CD4-positive, alpha-beta T cell (primary cell): ENCODE measurements at places on chromosomes 16 and 17.

- peak; percentile 72 for DNase-seq
Observed at GRCh38 chr16:67428146-67428731, 2.7 kb upstream of the HSD11B2 start.

GRCh38 chr16:72905581-72905980 is 142.3 kb downstream of the ZFHX3 start:
- no peak for DNase-seq

DNA sequence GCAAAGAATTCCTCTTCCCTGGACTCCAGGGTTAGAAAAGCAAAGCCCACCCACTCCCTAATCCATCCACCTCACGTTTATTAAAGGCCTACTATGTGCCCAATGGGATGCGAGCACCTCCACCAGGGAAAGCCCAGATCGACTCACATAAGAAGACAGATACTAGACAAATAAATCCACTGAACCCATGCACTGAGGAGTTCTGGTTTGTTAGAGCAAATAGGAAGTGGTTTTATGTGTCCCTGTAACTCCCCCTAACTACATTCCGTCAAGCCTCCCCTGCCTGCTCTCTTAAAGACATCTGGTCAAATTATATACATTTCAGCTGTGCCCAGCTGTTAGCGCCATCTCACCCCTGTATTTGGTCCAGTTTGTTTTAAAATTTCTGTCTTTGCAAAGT is 218.5 kb upstream of the RPL38 start:
- DNase-seq: no peak

DNA sequence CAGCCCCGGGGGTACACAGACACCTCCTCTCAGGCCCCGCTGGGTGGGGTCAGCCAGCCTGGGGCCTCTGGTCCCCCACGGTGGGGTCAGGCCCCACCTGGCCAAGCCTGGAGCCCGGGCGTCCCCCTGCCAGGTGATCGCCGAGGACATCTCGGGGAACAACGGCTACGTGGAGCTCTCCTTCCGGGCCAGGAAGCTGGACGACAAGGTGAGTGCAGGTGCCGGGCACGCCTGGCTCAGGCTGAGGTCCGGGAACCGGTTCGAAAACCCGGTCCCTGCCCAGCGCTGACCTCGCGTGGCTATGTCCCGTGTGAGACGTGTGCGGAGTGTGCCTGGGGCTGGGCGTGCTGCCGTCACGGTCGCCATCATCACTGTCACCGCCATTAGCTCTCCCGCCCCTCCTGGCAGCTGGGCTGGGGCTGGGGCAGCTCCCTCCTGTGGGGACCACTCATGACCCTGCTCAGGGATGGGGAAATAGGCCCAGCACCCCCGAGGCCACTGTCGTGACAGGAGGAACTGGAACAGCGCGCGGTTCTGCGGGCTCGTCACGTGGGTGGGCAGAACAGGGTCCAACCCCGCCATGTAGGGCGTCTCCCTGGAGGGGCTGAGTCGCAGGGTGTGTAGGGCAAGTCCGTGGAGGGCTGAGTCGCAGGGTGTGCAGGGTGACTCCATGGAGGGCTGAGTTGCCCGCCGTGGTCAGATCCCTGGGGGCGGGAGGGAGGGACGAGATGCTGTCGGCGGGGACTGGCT is 8.5 kb downstream of the CPNE7 start:
- DNase-seq: no peak

DNA sequence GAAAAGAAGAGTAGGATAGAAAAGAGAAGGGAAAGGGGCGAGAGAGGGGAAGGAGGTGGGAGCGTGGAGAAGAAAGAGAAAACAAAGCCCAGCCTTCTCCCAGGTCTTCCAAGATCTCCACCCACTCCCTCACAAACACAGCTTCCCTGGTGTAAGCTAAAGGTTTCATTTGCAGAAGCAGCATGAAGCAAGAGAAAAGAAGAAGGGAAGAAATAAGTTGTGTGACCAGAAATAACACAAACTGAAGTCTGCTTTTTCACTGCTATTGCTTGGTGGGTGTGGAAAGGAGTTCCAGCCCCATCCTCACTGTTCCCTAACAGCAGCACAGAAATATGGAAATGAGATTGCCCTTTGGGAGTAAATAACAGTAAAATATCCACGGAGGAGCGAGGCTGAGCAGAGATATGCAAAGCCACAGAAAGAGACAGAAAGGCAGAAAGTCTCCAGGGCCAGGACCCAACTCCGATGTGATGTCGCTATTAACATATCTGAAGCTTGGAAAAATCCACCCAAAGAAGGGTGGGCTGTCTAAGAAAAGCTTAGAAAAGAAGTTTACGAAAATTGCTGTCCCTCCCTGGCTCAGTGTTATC is 10.3 kb upstream of the GAS7 start:
- DNase-seq: no peak

DNA sequence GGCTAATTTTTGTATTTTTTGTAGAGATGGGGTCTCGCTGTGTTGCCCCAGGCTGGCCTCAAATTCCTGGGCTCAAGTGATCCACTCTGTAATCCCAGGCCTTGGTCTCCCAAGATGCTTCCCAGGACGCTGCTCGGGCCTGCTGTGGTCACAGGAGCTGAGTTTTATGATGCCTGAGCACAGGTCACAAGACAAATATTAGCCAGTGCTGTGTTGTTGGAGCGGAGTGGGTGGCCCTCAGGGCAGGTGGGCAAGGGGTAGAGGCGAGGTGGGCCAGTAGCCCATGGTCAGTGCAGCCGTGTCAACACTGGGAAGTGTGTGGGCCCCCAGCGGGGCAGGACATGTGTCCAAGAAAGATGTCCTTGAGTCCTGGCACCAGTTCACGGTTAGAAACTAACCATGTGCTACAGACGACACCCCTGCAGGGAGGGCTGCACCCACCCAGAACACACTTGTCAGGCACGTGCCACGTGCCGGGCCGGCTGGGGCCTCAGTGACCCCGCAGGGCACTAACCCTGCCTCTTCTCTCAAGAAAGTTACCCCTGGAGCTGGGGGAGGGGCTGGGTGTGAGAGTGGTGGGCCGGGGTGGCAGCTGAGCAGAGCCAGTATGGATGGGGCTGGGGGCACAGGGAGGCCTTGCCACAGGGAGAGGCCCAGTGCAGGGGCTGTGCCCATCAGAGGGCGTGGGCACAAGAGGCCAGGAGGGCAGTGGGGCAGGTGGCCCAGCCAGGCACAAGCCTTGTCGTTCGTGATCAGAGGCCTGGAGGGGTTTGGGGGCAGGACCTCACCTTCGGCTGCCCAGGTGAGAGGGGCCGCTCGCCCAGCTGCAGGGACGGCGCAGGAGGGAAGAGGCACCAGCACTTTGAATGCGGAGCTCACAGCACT is 103.1 kb upstream of the CHMP6 start:
- DNase-seq: no peak

DNA sequence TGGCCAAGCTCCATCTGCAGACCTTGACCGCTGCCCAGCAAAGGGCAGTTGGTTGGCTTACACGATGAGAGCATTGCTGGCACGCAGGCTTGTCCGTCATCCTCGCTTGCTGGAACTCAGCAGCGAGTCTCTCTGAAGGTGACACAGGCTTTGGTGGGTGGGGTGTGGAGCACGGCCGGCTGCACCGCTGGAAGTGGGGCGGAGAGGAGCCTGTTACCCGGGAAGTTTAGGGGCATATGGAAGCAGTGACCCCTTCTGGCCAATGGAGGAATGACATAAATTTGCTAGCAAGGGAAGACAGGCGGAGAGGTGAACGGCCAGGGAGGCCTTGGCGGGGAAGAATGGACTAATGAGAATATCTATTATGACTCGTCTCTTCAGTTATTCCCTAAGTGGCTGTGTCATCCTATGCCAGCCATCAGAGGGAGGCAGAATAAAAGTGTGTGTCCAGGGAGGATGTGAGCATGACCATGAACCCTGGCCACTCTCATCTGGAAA is 65.9 kb upstream of the SDK2 start:
- peak; percentile 49 for DNase-seq

- peak; percentile 49 for DNase-seq
Observed at GRCh38 chr17:82105882-82106687, 8.0 kb upstream of the FASN start.

DNA sequence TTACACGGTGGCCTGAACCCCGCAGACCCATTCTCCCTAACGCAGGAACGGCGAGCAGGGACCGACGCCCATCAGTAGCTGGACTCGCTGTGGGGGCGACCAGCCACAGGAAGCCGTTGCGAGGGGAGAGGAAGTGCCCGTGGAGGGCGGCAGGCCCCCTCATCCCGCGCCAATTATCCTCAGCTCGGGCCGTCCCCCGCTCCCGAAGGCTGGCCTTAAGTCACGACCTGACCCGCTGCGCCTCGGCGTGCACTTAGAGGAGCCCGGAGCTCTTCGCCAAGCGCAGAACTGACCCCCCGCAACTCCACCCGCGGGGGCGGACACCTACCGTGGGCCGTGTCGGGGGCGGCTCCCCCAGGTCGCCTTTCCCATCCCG is 401 bp downstream of the ARL16 start:
- no peak for DNase-seq

GRCh38 chr16:12110361-12111107 is 134.0 kb downstream of the SNX29 start:
- DNase-seq: no peak

- no peak for DNase-seq
Observed at GRCh38 chr16:27291722-27292240, 22.0 kb upstream of the IL4R start.

DNA sequence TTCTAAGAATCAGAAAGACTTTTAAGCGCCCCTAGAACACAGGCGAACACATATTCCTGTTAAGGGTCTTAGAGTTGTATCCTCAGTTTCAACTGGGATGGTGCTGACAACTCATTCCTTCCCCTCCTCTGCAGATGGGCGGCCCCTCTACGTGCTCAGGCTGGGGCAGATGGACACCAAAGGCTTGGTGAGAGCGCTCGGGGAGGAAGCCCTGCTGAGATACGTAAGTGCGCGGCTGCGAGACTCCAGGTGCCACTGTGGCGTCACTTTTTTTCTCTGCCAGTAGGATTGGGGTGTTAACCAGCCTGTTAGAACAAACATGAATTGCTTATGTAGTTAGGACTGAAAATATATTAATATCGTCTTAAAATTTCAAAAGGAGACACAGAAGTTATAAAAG is 62.7 kb downstream of the SEC14L1 start:
- no peak for DNase-seq

DNA sequence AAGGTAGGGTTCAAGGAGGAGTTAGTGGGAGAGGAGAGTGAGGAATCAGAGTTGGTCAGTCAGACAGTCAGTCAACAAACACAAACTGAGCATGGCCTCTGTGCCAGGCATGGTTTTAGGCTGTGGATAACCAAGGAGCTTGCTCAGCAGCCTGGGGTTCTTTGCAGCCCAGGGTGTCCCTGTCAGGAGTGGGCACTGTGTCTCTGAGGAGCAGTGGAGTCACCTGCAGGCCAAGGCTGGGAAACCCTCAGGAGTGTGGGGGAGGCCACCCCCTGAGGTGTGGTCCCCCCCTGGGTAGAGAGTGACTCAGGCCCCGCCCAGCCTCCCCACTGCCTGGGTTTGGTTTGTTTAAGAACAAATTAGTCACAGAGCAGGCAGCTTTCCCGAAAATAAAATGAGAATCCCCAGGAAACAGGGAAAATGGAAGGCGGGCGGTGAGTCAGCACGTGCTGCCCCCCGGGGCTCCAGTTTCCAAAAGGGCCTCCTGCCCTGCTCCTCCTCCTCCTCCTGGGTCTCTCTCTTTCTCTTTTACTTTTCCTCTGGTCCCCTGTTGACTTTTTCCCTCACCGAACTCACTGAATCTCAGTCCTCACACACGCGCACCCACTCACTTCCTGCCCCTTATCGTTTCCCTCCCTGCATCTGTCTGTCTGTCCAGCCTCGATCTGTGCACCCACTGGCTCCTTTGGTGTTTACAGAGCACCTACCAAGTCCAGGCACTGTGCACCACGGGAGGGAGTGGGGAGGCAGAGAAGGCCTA is 44.3 kb downstream of the SOCS3 start:
- DNase-seq: peak; percentile 46

DNA sequence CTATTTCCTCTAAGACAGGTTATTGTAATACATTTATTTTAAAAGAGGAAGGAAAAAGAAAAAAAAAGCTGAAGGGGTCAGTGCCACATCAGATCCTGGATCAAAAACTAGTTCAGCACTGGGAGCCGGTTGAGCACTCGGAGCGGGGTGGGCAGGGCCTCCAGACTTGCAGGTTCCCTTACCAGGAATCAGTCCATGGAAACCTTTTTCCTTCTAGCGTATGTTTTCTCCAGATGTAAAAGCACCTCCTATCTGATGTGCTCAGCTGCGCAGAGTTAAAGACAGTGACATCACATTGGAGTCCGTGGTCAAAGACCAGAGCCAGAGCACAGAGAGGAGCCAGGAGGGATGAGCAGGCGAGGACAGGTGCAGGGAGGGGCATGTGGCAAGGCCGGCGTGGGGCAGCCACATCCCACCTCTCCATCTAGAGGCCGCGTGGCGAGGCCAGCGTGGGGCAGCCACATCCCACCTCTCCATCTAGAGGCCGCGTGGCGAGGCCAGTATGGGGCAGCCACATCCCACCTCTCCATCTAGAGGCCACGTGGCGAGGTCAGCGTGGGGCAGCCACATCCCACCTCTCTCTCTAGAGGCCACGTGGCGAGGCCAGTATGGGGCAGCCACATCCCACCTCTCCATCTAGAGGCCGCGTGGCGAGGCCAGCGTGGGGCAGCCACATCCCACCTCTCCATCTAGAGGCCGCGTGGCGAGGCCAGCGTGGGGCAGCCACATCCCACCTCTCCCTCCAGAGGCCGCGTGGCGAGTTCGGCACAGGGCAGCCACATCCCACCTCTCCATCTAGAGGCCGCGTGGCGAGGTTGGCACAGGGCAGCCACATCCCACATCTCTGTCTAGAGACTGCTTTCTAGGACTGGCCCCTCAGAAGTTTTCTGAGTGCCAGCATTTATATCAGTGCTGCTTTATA is 166.8 kb upstream of the CHMP6 start:
- DNase-seq: no peak

DNA sequence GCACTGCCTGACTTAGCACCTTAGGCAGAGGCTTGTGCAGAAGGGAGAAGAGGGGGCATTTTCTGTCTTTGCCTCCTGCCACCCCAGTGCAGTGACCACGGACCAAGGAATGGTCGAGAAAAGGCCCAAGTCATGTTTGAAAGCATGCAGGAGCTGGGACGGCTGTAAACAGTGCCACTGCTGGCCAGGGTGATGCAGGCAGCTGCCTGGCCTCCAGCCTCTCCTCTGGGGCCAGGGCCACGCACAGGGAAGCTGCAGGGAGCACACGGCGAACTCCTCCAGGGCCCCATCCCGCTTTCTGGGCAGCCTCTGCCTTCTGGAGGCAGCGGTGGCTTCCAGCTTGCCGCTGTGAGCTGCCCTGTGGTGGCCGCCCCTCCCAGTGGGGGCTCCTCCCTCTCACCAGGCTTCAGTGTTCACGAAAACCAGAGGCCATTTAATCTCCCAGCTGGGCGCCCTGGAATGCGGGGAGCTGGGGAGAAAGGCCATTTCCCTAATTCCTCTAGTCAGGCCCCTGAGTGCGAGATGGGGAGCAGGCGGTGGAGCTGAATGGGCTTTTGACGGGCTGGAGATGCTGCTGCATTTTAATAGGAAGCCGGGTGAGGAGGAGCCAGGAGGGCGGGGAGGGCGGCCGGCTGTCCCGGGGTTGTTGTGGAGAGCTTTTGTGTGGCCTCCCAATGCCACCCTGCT is 28.7 kb upstream of the DNAI2 start:
- DNase-seq: no peak

GRCh38 chr16:21628121-21628726 is 24.2 kb downstream of the IGSF6 start:
- DNase-seq: no peak
